Left kidney (tissue), 8 donors: ENCODE measurements at places on chromosomes 7 and 10. TPM values are rescaled to one million over a fixed set of nuclear protein-coding genes. Genes with fewer than 3 reads are reported as not detected.

The PILRB gene
- 74.1 TPM for polyA plus RNA-seq

The SPDYE2B gene
- 3.8 TPM for polyA plus RNA-seq

The CRYGN gene
- 4.4 TPM for polyA plus RNA-seq

The TEX47 gene
- not detected for polyA plus RNA-seq

The CELF2 gene
- polyA plus RNA-seq = 12.5 TPM

The KLLN gene
- polyA plus RNA-seq = 1.5 TPM

The TDRD1 gene
- polyA plus RNA-seq = 0.05 TPM

The RET gene
- 16.7 TPM for polyA plus RNA-seq

The MEOX2 gene
- 1.6 TPM for polyA plus RNA-seq

The NODAL gene
- 0.67 TPM for polyA plus RNA-seq

The TRIM50 gene
- polyA plus RNA-seq = 0.32 TPM

The CDK1 gene
- polyA plus RNA-seq = 103 TPM

The VSTM4 gene
- 15.8 TPM for polyA plus RNA-seq

The ARHGEF5 gene
- polyA plus RNA-seq = 18.8 TPM

The ARHGAP22 gene
- 0.93 TPM for polyA plus RNA-seq

The LLCFC1 gene
- polyA plus RNA-seq = 1.5 TPM

The C7orf57 gene
- polyA plus RNA-seq = 0.95 TPM

The STEAP2 gene
- polyA plus RNA-seq = 22.7 TPM

The ZP3 gene
- polyA plus RNA-seq = 3.3 TPM

The OR2A5 gene
- 0.18 TPM for polyA plus RNA-seq

The LOXL4 gene
- polyA plus RNA-seq = 3.7 TPM

The OR2A14 gene
- not detected for polyA plus RNA-seq

The UPK3B gene
- polyA plus RNA-seq = 1.1 TPM

The PTN gene
- 176 TPM for polyA plus RNA-seq

The GPR37 gene
- 2.0 TPM for polyA plus RNA-seq

The DNAJC12 gene
- 11.0 TPM for polyA plus RNA-seq

The TAS2R60 gene
- not detected for polyA plus RNA-seq

The GNAI1 gene
- 112 TPM for polyA plus RNA-seq

The SVOPL gene
- 2.9 TPM for polyA plus RNA-seq

The NEBL gene
- polyA plus RNA-seq = 90.1 TPM

The ADAM8 gene
- polyA plus RNA-seq = 2.4 TPM

The SPAM1 gene
- polyA plus RNA-seq = 0.10 TPM

The SPDYE2 gene
- 14.8 TPM for polyA plus RNA-seq

The NKX1-2 gene
- not detected for polyA plus RNA-seq

The SPDYE9 gene
- polyA plus RNA-seq = 1.5 TPM

The LRRC4 gene
- 5.8 TPM for polyA plus RNA-seq

The ZEB1 gene
- polyA plus RNA-seq = 31.8 TPM

The SYT15 gene
- 15.0 TPM for polyA plus RNA-seq

The PHKG1 gene
- polyA plus RNA-seq = 2.9 TPM

The AKR1C4 gene
- polyA plus RNA-seq = not detected

The MSS51 gene
- 6.0 TPM for polyA plus RNA-seq

The CCDC136 gene
- 26.3 TPM for polyA plus RNA-seq

The HNRNPH3 gene
- polyA plus RNA-seq = 431 TPM

The STK31 gene
- 1.0 TPM for polyA plus RNA-seq

The CFAP69 gene
- polyA plus RNA-seq = 22.5 TPM

The FAM221A gene
- 27.9 TPM for polyA plus RNA-seq

The RNLS gene
- 15.3 TPM for polyA plus RNA-seq

The PAPSS2 gene
- polyA plus RNA-seq = 37.2 TPM

The UTF1 gene
- polyA plus RNA-seq = not detected

The CALN1 gene
- polyA plus RNA-seq = 1.5 TPM

The ABCC2 gene
- polyA plus RNA-seq = 15.2 TPM

The AKR1D1 gene
- 0.08 TPM for polyA plus RNA-seq

The GDF2 gene
- not detected for polyA plus RNA-seq

The LRRN3 gene
- 4.3 TPM for polyA plus RNA-seq
